ENCODE measurements at places on chromosomes 2 and 18.
A peak's percentile ranks its signal among the peaks of the same experiment; 100 is the strongest.

- no peaks in the 10 kb centered on the region for H3K4me1 ChIP-seq
- no peak overlapping the region for H3K27ac ChIP-seq
- H3K36me3 ChIP-seq, result no peaks in the 10 kb centered on the region
- H3K27me3 ChIP-seq, result no peaks in the 10 kb centered on the region
Observed at GRCh38 chr2:127226520-127227263, 6.6 kb upstream of the CYP27C1 start.

GRCh38 chr2:117737846-117738245 lies 76.6 kb upstream of the DDX18 start:
- H3K36me3 ChIP-seq, result no peaks in the 10 kb centered on the region
- no peak overlapping the region for H3K4me3 ChIP-seq
- no peaks in the 10 kb centered on the region for H3K4me1 ChIP-seq
- no peaks in the 10 kb centered on the region for H3K27me3 ChIP-seq
- H3K27ac ChIP-seq, result no peak overlapping the region

DNA sequence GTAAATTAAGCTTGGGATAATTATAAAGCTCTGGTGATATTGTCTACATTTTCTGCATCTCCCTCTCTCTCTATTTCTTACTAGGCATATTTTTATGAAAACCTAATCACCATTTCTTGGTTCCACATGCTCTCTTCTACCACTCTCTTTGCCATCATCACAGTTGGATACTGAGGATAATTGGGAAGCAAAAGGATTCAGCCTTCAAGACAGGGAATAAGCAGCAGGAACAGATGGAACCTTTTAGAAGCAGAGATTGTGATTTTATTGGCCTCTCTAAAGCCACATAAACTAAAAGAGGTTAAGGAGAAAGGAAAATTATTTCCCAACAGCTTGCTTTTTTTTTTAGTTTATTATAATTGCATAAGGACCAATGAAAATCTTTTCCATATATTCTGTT lies 226.3 kb upstream of the SPHKAP start:
- H3K36me3 ChIP-seq, result no peaks in the 10 kb centered on the region
- no peak overlapping the region for H3K4me3 ChIP-seq
- DNase-seq, result no peak
- H3K27me3 ChIP-seq, result no peaks in the 10 kb centered on the region

DNA sequence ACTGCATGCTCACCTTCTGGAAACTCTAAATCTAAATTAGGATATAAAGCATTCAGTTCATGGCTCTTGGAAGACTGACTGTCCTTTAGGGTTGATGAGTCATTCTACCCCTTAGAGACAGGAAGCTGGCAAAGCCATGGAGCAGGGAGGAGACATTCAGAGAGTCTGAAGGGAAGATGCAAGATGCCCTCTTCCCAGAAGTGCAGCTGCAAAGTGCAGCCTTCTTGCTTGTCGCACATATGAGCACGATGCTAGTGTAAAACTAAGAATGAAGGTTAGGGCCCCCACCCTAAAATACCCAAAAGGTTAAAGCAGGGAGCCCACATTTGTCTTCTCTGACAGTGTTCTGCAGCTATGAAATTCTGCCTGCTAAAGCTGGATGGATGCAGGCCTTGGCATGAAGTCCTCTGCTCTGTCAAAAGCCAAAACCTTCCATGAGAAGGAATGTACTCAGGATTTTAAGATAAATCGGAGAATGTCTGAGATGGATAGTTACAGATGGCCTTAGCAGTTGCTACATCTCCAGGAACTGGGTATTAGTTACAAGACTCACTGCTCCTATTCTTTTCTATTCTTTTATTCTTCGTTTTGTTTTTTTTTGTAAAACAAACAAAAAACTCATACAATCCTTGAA lies 89.7 kb downstream of the POLE4 start:
- no peak for DNase-seq
- H3K27me3 ChIP-seq, result no peaks in the 10 kb centered on the region
- H3K27ac ChIP-seq, result no peak overlapping the region
- H3K36me3 ChIP-seq, result no peaks in the 10 kb centered on the region
- no peaks in the 10 kb centered on the region for H3K4me1 ChIP-seq

GRCh38 chr2:235940330-235940729 lies 227.9 kb downstream of the GBX2 start:
- no peaks in the 10 kb centered on the region for H3K27me3 ChIP-seq
- no peak overlapping the region for H3K27ac ChIP-seq
- H3K36me3 ChIP-seq, result no peaks in the 10 kb centered on the region
- DNase-seq, result no peak
- H3K4me1 ChIP-seq, result no peaks in the 10 kb centered on the region

GRCh38 chr2:189217541-189217940 lies 38.0 kb upstream of the COL5A2 start:
- H3K4me1 ChIP-seq, result no peaks in the 10 kb centered on the region
- no peak overlapping the region for H3K4me3 ChIP-seq
- no peak overlapping the region for H3K27ac ChIP-seq
- H3K27me3 ChIP-seq, result no peaks in the 10 kb centered on the region

DNA sequence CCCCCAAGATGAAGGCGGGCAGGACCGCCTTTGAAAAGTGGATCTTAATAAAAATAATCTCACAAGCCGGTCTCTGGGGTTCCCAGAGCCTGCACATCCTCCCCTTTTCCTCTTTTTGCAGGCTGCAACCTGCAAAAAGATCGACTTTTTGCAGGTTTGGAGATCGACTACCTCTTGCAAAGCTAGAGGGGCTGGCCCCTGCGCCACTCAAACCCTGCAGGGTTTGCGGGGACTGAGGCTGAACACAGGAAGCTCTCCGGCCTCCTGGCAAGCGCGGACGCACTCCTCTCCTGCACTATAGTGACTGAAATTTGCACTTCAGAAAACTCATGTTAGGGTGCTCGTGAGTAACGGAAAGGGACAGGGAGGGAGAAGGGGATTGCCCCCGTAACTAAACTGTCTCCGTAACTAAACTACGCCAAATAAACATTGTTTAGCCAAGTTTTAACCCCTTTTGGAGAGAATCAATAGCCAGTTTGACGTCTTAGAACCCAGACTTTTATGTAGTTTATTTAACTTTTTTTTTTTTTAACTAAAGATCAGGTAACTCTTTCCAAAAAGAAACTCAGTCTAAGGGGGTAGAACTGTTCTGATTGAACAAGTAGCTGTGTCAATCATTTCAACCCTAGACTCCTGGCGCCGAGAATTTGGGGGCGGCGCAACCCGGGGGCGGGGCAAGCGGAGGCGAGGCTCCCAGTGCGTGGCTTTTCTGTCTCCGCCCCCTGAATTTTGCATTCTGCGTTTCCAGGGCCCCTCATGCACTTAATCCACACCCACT lies 2.5 kb downstream of the IGFBP5 start:
- H3K27ac ChIP-seq, result peak overlapping the region; percentile 78
- peak; percentile 96 for DNase-seq
- no peaks in the 10 kb centered on the region for H3K36me3 ChIP-seq
- no peaks in the 10 kb centered on the region for H3K4me1 ChIP-seq

DNA sequence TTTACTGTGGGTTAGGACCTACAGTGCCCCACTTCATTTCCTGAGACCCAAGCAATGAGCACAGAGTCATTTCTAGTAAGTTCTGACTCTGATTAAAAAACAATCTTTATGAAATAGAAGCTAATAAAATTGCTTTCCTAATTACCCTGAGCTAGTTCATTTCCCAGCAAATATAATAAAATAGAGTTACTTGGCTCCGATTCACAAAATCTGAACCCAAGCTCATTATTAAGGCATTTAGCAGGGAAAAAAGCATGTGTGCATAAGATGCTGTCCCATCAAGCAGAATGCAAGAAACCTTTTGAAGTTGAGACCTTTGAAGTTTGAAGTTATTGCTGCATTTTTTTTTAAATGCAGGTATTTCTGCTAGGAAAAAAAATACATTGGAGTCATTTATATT lies 629.1 kb downstream of the BCL11A start:
- no peaks in the 10 kb centered on the region for H3K27me3 ChIP-seq
- H3K27ac ChIP-seq, result no peak overlapping the region

DNA sequence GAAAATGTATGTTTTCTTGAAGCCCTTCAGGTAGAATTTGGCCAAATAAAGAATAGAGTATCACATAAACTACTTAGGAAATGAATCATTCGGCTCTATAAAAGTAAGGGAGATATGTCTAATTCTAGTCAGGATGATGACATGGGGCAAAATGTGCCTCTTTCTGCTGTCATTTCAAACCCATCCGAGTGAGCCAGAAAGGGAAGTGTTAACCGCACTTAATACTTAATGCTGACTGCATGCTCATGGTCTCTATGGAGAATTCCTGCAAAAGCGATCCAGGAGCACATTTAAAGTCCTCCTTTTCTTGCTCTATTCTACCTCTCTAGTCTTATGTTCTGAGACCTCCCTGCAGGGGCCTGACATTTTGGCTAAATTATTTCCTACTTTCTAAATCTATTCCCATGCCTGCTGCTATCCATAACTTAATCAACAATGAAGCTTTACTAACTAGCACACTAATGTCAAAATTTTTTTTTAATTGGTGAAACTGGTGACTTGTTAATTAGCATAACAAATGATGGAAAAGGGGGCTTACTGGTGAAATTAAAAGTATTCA lies 127.4 kb downstream of the CDC42EP3 start:
- no peak for DNase-seq
- H3K4me3 ChIP-seq, result no peak overlapping the region
- H3K27me3 ChIP-seq, result no peaks in the 10 kb centered on the region
- no peak overlapping the region for H3K27ac ChIP-seq

DNA sequence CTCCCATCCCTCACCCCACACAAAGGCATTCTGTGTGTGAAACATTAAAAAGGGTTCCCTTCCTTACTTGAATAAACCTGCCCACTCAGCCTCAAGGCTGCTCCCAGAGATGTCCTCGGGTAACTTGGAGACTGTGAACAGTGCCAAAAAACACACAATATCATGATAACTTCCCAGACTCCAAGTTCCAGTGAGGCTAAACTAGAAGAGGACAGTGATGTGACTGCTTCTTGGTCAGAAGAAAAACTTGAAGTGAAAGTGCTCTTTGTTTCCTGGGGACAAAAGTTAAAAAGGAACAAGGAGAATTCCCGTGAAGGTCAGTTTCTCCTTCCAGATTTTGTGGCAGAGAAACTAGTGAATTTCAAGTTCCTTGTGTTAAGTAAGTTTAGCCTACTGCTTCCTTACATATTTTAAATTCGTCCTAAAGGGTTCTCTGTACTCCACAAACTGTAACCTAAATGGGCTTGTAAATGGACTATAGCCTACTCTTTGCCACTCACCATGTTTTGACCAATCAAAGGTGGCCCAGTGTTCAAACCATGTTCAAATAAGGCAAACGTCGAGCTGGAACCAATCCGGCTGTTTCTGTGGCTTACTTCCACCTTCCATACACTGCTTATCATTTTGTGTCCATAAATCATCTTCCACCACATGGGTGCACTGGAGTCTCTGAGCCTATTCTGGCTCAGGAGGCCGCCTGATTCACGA lies 20.4 kb downstream of the TPRKB start:
- peak overlapping the region; percentile 80 for H3K4me3 ChIP-seq
- H3K36me3 ChIP-seq, result no peaks in the 10 kb centered on the region
- no peaks in the 10 kb centered on the region for H3K4me1 ChIP-seq
- no peaks in the 10 kb centered on the region for H3K27me3 ChIP-seq
- no peak for DNase-seq
- H3K27ac ChIP-seq, result peak overlapping the region; percentile 67

- DNase-seq, result no peak
- H3K4me1 ChIP-seq, result no peaks in the 10 kb centered on the region
- H3K4me3 ChIP-seq, result no peak overlapping the region
- H3K36me3 ChIP-seq, result peaks cover 4% of the 10 kb centered on the region
- H3K27me3 ChIP-seq, result no peaks in the 10 kb centered on the region
Observed at GRCh38 chr2:98637401-98638147, 29.2 kb downstream of the UNC50 start.

DNA sequence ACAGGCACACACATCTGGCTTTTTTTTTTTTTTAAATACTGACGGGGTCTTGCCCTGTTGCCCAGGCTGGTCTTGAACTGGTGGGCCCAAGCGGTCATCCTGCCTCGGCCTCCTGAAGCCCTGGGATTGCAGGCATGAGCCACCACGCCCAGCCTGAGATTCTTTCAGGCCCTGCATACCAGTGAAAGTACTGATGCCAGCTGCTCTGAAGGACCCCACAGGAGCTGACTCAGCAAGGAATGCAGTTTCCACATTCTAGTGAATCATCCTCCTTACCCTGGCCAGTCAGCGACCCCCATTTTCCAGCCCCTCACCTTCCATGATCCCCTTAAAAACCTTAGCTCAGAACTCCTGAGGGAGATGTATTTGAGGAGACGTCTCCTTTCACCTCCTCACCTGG lies 5.8 kb upstream of the DTYMK start:
- DNase-seq, result no peak
- no peaks in the 10 kb centered on the region for H3K27me3 ChIP-seq
- no peaks in the 10 kb centered on the region for H3K36me3 ChIP-seq
- no peak overlapping the region for H3K27ac ChIP-seq
- H3K4me3 ChIP-seq, result no peak overlapping the region

DNA sequence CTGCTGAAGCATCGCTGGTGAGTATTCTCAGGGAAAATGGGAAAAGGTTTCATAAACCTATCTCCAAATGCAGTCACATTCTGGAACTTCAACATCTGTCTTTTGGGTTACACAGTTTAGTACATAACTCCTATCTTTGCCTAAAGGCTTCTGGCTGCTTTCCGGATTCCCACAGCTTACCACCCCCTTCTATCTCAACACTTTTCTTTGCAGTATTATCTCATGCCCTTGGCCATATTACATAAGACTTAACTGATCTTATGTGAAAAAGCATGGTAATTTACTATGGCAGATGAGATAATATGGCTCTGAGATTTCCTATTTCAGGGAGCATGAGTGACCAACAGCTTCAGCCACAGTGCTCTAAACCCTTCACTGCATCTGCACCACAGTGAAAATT lies 369.3 kb upstream of the LINC00305 start:
- H3K27ac ChIP-seq, result no peak overlapping the region
- H3K36me3 ChIP-seq, result no peaks in the 10 kb centered on the region
- no peaks in the 10 kb centered on the region for H3K4me1 ChIP-seq
- no peak overlapping the region for H3K4me3 ChIP-seq

- no peaks in the 10 kb centered on the region for H3K36me3 ChIP-seq
- no peaks in the 10 kb centered on the region for H3K27me3 ChIP-seq
- H3K27ac ChIP-seq, result no peak overlapping the region
- H3K4me3 ChIP-seq, result no peak overlapping the region
Observed at GRCh38 chr18:59416818-59417217, 57.8 kb upstream of the LMAN1 start.

- no peak for DNase-seq
- no peaks in the 10 kb centered on the region for H3K4me1 ChIP-seq
- no peaks in the 10 kb centered on the region for H3K36me3 ChIP-seq
- H3K4me3 ChIP-seq, result no peak overlapping the region
- H3K27ac ChIP-seq, result no peak overlapping the region
- H3K27me3 ChIP-seq, result no peaks in the 10 kb centered on the region
Observed at GRCh38 chr2:10348891-10349290, 46.2 kb downstream of the HPCAL1 start.

DNA sequence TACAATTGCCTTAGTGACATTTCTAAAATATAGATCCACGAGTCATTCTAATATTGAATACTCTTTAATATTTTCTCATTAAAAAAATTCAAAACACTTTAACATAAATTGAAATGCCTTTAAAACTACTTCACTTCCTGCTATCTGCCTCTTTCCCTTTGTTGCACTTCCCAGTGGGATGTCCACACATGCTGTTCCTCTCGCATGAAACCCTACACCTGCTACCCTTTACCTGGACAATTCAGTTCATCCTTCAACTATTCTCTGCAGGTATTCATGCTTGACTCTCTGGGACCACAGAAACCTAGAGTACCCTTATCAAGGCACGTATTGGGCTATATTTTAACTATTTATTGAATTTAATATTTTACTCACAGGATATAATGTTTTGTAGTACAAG lies 373.3 kb upstream of the GALNT5 start:
- no peak overlapping the region for H3K27ac ChIP-seq
- no peaks in the 10 kb centered on the region for H3K36me3 ChIP-seq
- no peaks in the 10 kb centered on the region for H3K4me1 ChIP-seq
- no peak overlapping the region for H3K4me3 ChIP-seq
- no peaks in the 10 kb centered on the region for H3K27me3 ChIP-seq

All from aorta (tissue), 5 donors.